Astrocyte of the hippocampus (primary cell): ENCODE measurements at places on chromosomes 5 and 9.

DNA sequence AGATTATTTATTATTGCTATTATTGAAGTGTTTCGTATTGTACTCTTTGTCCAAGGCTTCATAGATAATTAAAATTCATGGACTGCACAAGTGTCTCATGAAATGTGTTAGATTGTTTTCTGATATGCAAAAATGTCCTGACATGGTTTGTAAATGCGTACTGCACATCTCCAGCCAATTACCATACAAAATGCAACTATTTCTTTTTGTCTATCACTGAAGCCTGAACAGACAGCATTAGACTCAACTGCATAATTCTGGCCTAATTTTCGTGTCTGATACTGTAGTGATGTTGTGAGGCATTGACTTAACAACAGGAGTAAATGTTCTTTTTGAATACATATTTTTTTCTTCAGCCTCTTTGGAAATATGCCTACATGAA lies 498.2 kb upstream of the CD180 start:
- no peak for DNase-seq

DNA sequence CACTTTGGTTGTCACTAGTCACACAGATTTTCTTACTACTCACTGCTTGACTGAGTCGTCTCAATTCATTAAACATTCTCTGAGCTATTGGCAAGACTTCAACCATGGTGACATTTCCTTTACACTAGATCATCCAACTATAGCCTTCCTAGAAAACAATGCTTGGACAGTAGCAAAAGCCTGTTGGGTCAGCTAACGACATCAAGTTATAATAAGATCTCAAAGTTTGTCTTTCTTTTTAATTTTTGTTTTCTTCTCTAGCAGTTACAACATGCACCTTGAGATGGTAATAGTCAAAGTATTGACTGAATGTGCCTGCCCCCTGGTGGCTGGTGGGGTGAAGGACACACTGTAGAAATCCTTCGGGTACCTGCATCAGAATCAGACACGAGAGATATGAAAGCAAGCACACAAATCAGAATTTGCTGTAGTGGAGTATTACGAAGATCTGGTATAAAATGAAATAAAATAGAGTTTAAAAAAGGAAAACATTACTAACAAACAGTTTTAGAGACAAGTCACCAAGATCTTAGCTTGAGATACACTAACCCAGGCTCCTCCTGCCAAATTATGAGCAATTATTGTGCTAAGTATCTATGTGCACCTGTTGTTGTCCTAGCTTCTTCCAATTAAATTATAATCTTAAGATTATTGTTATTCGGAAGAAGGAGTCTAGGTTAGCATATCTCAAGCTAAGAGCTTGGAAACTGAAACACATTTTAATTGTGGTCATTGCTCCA lies 81.2 kb downstream of the ARL15 start:
- peak; percentile 77 for DNase-seq

- no peak for DNase-seq
These were observed 11.2 kb downstream of the GABRG2 start for GRCh38 chr5:162078805-162079204.

DNA sequence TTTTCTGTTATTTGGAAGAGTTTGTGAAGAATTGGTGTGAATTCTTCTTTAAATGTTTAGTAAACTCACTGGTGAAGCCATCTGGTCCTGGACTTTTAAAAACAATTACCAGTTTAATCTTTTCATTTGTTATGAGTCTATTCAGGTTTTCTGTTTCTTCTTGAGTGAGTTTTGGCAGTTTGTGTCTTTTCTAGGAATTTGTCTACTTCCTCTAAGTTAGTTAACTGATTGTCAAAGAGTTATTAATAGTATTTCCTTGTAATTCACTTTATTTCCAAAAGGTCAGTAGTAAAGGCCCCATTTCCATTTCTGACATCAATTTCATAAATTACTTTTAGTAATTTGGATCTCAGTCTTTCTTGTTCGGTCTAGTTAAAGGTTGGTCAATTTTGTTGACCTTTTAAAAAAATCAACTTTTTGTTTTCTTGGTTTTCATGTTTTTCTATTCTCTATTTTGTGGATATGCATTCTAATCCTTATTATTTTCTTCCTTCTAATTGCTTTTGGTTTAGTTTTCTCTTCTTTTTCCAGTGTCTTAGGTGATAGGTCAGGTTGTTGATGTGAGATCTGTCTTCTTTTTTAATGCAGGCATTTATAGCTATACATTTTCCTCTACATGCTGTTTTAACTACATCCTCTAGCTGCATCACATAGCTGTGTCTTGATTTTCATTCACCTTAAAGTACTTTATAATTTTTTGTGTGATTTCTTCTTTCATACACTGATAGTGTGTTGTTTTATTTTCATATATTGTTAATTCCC lies 7.3 kb upstream of the SMIM3 start:
- DNase-seq = no peak

DNA sequence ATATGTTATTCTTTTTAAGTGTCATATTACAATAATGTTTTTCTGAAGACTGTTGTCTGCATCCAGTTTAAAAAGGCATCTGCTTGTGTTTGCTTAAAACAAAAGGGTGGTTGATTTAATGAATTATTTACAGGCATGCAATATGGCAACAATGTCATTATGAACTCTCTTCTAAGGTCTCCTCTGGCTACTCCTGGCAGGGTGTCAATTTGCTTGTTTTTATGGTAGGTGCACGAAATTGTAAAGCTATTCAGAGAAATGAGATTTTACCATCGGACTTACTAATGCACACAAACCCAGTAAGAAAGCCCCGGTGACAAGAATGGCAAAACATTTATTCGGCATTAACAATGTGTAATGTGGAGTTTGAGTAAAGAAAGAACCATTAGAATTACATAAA lies 539.8 kb upstream of the ZNF608 start:
- no peak for DNase-seq

DNA sequence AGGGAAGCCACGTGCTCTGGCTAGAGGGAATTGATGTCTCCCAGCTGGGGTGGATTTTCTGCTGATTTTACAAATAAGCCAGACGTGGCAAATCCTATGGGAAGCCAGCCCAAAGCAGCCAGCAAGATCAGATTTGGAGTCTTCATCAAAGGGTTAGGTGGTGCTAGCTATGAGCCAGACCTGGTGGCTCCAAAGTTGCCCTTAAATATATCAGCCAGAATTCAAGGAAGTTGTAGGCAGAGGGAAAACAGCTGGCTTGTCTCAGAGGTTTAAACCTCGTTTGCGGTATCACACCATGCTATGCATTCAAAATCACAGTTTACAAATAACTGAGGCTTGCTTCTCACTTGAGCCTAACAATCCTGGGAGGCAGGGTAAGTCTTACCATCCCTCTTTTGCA lies 313.2 kb downstream of the MLLT3 start:
- DNase-seq = no peak

- DNase-seq = no peak
These were observed 68.5 kb downstream of the RICTOR start for GRCh38 chr5:39005566-39006232.

DNA sequence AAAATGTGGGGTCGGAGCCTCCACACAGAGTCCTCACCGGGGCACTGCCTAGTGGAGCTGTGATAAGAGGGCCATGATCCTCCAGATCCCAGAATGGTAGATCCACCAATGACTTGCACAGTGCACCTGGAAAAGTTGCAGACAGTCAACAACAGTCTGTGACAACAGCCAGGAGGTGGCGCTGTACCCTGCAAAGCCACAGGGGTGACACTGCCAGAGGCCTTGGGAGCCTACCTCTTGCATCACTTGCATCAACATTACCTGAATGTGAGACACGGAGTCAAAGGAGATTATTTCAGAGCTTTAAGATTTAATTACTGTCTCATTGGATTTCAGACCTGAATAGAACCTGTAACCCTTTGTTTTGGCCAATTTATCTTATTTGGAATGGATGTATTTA lies 614.1 kb upstream of the CDH9 start:
- no peak for DNase-seq

GRCh38 chr5:52800394-52801213 lies 12.9 kb downstream of the ITGA1 start:
- DNase-seq = peak; percentile 79

DNA sequence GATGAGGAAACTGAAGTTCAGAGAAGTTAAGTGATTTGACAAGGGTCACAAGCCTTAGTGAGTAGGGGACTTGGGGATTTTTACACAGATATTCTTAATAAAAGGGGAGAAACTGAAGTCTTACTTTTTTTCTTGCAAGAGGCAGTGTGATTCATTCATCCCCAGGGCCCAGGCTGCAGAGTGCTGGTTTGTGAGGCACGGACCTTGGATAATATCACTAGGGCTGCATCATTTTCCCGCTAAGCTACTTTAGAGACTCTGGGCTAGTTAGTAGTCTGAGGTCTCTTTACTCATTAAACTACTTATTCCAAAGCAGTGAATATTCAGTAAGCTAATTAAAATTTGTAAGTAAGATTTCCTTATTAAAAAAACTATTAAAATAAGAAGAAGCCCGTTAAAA lies 195.0 kb downstream of the PBX3 start:
- peak; percentile 29 for DNase-seq

GRCh38 chr5:66553916-66554575 lies 42.1 kb upstream of the MAST4 start:
- DNase-seq = peak; percentile 89

- DNase-seq = no peak
These were observed 8.7 kb downstream of the TTC39B start for GRCh38 chr9:15298362-15298761.

DNA sequence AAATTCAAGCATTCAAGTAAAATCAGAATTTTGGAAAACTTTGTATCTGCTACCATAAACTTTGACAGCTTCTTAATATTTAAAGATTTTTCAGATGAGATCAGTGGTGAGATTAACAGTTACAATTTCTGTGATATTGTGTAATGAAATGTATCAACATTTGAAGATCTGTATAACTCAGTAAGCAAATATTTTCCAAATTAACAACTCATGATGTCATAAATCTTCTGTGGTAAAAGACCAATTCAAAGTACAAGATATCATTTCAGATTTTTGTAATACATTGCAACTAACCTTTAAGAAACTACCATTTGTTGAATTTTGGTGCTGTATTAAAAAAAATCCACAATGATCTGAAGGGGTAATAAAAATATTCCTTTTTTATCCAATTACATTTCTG lies 352.2 kb downstream of the KIAA0825 start:
- no peak for DNase-seq

- DNase-seq = no peak
These were observed 67.4 kb downstream of the RAPGEF1 start for GRCh38 chr9:131672451-131672850.

DNA sequence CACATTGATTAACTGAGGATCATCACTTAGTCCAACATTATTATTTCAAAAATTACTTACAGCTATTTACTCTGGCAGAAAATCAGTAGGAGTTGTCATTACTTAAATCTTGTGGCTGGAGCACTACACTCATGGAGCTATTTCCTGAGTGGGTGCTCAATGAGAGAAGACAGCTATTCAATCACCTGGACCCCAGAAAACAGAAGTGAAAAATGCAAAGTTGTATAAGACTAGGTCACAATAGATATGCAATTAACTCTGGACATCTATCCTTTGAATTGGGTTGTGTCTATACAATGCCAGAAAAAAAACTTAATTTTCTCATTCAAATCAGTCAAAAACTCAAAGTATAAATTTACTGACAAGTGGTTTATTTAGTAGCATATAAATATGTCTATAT lies 340.9 kb downstream of the EFNA5 start:
- DNase-seq = no peak

GRCh38 chr9:6869081-6869948 lies 111.5 kb downstream of the KDM4C start:
- peak; percentile 46 for DNase-seq

GRCh38 chr5:139747583-139748504 lies 47.8 kb upstream of the PSD2 start:
- peak; percentile 65 for DNase-seq

DNA sequence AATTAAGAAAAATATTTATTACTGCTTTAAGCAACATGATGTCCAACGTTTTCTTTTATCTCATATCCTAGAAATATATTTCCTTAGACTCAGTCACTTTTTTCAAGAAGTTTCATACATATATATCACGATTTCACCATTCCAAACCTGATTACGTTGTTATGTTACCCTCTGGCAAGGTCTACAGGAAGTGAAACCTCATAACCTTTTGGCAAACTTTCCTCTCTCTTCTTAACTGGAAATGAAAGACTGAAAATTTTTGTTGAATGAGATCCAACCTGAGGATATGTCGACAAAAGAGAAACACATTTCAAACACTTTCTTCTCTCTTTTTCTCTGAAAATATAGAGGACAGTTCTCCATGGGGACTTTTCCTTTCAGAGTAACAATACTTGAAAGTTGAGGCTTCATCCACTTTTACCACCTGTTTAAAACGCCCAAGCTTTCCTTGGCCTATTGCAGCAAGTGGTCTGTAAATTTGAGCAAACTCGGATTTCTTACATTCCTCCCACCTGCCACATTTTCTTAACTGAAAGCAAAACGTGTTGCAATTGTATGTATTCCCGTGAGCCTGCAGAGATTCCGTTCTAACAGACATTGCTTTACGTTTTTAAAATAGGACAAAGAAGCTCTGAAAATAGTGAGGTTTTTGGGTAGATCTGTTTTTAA lies 298.1 kb downstream of the CETN3 start:
- DNase-seq = no peak

DNA sequence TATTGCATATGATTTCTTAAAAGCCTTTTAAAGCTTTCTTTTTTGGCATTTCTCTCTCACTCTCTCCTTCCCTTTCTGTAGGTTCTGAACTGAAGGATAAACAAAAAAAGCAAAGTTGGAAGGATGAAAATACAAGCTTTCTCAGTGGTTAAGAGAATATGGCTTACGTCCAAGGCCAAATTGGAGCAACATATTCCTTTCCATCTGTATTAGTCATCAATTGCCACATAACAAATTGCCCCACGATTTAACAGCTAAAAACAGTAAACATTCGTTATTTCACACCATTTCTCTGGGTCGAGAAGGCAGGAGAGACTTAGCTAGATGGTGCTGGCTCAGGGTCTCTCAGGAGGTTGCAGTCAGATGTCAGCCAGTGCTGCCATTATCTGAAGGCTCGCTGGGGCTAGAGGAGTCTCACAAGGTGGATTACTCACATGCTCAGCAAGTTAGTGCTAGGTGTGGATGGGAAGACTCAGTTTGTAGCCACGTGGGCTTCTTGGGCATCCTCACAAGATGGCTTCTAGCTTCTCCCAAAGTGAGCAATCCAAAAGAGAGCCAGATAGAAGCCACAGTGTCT lies 2.0 kb upstream of the ROR2 start:
- no peak for DNase-seq

DNA sequence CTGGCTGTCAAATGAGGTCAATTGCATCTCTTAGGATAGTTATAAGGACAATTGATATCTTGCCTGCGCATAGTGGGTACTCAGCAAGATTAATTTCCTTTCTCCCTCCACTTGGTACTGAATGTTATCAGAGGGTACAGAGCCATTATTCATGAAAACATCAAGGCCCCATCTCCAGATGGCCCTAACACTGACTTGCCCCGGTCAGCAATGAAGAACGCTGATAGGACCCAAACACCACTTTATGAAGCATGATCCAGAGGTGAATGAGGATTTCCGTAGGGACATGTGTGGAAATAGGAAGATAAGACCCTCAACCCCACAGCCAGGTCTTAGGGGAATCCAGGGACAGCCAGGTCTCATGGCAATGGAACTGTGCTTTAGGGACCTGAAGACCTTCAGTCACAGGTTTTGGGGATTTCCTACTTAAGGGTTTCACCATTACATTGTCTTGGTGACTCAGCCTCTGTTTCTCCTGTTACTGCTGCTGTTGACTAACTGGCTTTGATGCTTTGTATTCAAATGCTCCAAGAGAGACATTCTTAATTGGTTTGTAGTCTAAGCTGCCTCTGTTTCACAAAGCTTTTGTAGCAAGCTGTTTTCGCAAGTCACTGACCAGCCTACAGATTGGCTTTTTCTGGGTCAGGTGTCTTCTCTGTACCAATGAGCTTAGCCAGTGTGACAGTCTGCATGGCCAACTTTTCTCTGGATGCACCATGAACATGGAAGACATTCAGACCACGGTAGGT lies 35.3 kb upstream of the IQGAP2 start:
- peak; percentile 24 for DNase-seq
